ENCODE measurements at places on chromosomes 4 and X.
A peak's percentile ranks its signal among the peaks of the same experiment; 100 is the strongest.

DNA sequence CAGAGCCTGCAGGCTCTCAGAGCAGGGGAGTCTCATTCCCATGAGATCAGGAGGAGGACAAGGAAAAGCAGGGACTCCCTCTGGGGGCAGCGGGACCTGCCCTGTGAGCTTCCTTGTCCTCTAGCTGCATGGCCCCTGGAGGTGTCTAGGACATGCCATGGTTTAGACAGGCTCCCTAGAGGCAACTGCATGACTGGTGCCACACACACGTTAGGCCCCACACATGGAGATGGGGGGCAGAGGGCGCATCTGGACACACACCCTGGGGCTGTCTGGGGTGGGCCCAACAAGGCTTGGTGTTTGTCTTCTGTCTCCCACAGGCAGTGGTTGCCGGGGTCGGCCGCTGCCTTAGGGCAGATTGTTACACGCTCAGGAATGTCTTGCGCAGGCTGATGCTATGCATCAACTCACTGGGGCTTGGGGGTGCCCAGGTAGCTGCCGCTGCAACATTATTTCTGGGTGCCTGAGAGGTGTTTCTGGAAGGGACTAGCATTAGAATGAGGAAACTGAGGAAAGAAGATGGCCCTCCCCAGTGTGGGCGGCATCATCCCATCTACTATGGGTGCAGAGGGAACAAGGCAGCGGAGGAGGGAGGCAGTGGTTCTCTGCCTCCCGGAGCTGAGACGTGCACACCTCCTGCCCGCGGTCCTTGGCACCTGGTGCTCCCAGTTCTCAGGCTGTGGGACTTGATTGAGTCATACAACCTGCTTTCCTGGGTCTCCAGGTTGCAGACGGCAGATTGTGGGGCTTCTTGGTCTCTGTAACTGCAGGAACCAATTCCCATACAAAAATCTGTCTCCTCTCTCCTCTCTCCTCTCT lies 32.1 kb upstream of the GPR78 start:
- no peak for DNase-seq

DNA sequence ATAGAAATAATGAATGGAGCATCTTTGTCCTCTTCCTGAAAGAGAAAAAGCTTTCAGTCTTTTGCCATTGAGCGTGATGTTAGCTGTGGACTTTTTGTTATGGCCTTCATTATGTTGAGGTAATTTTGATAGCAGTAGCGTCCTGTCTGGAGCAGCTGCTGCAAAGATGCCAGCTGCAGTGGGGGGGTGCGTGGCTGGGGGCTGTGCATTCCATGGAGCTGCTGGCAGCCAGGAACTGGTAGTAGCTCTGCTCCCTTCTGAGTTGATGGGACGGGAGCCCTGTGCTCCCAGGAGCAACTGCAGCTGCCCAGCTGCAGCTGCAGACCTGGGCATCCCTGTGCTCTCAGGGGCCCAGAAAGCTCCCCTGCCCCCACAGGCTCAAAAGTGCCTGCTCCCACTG lies 50.4 kb downstream of the CCDC160 start:
- DNase-seq = no peak

DNA sequence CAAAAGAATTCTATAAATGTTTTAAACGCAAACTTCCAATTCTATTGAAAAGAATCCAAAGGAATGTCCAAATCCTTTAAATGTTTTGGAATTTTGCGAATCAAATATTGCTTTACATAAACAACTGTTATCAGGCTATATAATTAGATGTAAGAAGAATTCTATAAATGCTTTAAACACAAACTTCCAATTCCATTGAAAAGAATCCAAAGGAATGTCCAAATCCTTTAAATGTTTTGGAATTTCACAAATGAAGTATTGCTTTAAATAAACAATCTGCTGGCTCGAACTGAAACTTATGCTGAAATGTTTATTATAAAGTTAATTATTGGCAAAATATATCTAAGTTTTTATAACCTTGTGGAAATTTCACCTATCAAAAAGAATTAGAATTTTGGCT lies 16.1 kb downstream of the DAPP1 start:
- DNase-seq = no peak

GRCh38 chrX:71171110-71171801 lies 26.6 kb downstream of the NLGN3 start:
- peak; percentile 84 for DNase-seq

Data from adrenal gland (tissue), 19 donors.